Lung microvascular endothelial cell (primary cell): ENCODE measurements at places on chromosomes 2 and 18. TPM values are rescaled to one million over a fixed set of nuclear protein-coding genes. Genes with fewer than 3 reads are reported as not detected.

WNT10A gene
- not detected in 2 replicates for total RNA-seq

ELOA2 gene
- not detected in 2 replicates for total RNA-seq

CHAC2 gene
- total RNA-seq = 5.0 and 8.9 TPM in 2 replicates

SAG gene
- total RNA-seq = not detected in 2 replicates

SP110 gene
- total RNA-seq = 2.2 and 3.9 TPM in 2 replicates

STPG4 gene
- 0.20 TPM in 1 of 2 replicates, not detected in the other for total RNA-seq

WNT6 gene
- not detected in 2 replicates for total RNA-seq

GLI2 gene
- total RNA-seq = under 0.01 TPM in 1 of 2 replicates, not detected in the other

ZNF804A gene
- under 0.01 TPM in 1 of 2 replicates, not detected in the other for total RNA-seq

RSAD2 gene
- total RNA-seq = 0.20 and 0.22 TPM in 2 replicates

SNRNP200 gene
- total RNA-seq = 40.5 and 42.1 TPM in 2 replicates

ERICH2 gene
- total RNA-seq = not detected in 2 replicates

SLC19A3 gene
- total RNA-seq = not detected in 2 replicates

DNA sequence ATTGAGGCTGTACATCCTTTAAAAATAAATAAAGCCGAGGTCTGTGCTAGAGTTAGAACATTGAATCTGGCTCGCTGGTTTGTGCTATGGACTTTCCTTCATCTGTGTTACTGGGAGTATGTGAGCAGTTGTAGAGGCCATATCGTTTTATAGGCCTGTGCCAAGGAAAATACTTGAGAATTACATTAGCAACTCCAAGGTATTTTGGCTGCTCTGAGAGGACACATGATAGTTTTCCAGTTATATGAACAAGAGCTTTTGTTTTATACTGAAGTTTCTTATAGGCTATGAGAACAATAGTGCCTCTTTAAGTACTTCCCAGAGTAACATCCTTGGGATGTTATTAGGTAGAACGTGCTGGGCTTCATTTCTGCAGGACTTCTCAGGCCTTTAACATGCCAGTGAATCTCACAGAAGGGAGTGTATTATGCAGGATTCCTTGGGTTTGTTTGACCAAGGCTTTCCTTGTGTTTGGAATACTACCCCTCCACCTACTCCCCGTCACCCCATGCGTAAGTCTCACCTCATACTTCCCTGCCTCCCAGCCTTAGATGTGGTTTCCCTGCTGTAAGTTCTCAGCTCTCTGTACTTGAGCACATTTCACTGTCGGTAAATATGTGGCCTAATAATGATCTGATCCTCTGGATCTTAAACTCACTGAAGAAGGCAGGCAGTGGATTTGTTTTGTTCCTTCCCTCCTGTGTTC is 21.0 kb downstream of the TCF7L1 start:
- DNase-seq = no peak

GRCh38 chr2:159128191-159128590 is 158.3 kb downstream of the WDSUB1 start:
- no peak for DNase-seq

- DNase-seq = peak; percentile 66
These were observed 168.2 kb downstream of the FAM210A start for GRCh38 chr18:13558124-13558523.

GRCh38 chr2:162092008-162092390 is 18.0 kb upstream of the DPP4 start:
- DNase-seq = peak; percentile 41

- DNase-seq = no peak
These were observed 84.3 kb downstream of the FEZ2 start for GRCh38 chr2:36513661-36514060.

DNA sequence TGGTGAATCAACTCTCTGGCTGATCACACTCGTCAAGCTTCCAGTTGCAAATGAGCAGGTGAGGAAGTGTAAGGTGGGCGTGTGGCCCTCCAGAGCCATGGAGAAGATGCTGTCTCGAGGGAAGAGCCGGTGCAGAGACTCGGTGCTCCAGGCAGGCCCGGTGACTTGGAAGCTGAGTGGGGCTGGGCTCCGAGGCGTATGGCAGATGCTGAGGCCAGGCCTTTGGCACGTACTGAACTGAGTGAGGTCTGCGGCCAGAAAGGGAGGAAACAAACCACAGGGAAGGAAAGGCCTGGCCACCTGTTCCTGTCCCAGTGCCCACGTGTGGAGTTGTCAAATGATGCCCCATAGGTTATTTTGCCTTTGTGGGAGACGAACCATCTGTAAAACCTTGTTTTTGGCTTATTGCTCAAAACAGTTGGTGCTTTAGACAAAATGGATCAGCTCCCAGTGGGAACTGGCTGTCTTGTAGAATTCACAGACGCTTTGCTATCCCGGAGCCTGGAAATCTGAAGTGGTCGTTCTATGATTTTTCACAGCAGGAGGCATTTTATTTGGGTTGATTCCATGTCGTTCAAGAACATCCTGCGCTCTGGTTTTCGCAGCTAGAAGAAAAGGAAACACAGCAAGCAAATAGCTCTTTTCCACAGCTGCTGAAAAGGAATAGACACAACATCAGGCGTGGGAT is 117.5 kb upstream of the TMEM18 start:
- no peak for DNase-seq

- no peak for DNase-seq
These were observed 222.9 kb downstream of the MYT1L start for GRCh38 chr2:2108189-2108588.

DNA sequence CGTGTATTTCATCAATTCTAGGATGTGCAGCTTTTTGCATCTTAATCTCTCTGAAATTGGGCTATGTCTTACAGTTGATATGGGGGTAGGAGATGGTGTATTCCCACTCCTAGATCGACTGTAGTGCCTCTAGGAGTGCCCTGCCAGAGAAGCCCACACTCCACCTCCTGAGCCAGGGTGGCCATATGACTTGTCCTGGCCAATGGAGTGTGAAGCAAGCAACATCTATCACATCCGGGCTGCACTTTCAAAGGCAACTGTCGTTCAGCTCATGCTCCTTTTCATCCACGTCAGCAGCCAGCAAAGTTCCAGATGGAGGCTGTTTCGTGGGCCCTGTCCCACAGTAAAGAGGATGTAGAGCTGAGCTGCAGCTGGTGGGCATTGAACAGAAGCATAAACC is 149.4 kb upstream of the SLC1A4 start:
- DNase-seq = no peak

DNA sequence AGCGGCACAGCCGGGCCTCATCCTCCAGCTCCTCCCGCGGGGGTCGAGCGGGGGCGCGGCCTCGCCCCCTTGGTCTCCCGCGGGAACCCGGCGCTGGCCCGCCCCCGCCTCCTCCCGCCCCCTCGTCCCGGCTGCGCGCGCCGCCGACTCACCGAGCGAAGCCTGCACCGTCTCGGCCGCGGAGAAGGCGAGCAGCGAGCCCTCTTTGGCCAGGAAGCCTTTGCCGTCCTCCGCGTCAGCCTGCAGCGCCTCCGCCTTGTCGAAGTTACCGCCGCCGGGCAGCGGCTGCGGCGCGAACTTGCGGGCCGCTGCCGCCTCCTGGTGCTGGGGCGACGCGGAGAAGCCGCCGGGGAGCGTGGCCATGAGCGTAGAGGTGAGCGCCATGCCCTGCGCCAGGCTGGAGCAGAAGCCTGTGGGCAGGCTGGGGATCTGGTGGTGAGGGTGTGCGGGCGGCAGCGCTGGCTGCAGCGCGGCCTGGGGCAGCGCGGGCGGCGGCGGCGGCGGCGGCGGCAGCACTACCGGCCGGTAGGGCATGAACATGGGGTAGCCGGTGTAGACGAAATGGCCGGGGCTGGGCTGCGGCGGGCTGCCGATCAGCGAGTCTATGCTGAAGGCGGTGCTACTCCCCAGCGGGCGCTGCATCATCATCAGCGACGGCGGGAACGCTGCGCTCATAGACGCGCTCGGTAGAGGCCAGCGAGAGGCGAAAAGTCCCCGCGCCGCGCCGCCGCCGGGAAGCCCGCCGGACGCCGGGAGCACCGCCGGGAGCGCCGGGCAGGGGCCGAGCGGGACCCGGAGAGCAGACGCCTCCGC is 683 bp downstream of the GBX2 start:
- peak; percentile 72 for DNase-seq

DNA sequence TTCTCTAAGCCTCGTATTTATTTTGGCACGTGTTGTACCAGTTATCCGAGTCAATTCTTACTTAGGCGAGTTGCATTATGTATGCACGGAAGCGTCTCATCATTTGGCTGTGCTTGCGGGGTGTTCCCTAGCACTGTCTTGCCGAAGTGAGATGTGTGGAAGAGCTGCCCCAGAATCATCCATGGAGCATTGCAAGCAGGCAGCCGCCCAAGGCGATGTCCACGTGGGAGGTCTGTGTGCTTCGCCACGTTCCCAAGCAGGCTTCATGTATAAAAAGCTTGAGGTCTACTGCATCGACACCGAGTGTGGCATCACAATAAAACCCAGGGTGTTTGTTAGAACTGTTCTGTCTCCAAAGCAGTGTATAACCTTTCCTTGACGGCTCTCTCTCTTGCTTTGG is 849.9 kb downstream of the DCDC2C start:
- DNase-seq = no peak

DNA sequence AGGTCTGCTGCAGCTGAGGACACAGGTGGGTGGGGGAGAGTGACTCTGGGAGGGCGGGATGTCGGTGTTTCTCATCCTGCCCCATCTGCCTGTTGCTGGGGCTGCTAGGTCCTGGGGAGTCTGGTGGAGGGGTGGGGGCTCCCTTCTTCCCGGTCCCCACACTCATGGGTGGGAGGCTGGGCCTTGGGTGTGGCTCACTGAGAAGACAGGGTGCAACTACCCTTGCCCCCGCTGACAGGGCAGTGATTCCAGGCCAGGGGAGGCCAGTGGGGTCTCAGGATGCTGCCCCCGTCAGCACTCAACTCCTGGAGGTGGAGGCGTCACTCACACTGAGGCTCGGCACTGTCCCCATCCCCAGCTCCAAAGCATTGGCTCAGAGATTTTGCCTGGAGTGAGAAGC is 7.7 kb upstream of the NFATC1 start:
- no peak for DNase-seq

DNA sequence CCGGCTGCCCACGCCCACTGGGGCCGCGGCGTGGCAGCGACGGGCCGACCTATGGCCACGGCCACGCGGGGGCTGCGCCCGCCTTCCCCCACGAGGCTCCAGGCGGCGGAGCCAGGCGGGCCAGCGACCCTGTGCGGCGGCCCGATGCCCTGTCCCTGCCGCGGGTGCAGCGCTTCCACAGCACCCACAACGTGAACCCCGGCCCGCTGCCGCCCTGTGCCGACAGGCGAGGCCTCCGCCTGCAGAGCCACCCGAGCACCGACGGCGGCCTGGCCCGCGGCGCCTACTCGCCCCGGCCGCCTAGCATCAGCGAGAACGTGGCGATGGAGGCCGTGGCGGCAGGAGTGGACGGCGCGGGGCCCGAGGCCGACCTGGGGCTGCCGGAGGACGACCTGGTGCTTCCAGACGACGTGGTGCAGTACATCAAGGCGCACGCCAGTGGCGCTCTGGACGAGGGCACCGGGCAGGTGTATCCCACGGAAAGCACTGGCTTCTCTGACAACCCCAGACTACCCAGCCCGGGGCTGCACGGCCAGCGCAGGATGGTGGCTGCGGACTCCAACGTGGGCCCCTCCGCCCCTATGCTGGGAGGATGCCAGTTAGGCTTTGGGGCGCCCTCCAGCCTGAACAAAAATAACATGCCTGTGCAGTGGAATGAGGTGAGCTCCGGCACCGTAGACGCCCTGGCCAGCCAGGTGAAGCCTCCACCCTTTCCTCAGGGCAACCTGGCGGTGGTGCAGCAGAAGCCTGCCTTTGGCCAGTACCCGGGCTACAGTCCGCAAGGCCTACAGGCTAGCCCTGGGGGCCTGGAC is 253.2 kb downstream of the GLI2 start:
- DNase-seq = no peak

DNA sequence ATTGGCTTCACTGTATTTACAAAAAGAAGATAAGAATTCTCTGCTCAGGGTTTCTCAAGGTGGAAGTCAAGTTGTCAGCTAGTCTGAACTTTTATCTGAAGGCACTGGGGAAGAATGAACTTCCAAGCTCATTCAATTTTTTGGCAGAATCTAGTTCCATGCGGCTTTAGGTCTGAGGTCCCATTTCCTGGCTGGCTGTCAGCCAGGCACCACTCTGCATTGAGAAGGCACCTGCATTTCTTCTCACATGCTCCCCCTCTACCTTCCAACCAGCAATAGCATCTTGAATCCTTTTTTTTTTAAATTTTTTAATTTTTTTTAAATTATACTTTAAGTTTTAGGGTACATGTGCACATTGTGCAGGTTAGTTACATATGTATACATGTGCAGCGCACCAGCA is 46.2 kb upstream of the RPE start:
- peak; percentile 23 for DNase-seq

GRCh38 chr2:14587119-14587518 is 45.4 kb upstream of the LRATD1 start:
- DNase-seq = no peak

- no peak for DNase-seq
These were observed at the start of gene MYO3B for GRCh38 chr2:170177950-170178781. Gene MYO3B (plus strand): TSS chr2:170178147. CDS start chr2:170178288, 141 bp downstream.

GRCh38 chr2:173157676-173158293 is 82.1 kb downstream of the MAP3K20 start:
- no peak for DNase-seq

GRCh38 chr2:196792865-196793264 is 6.6 kb downstream of the GTF3C3 start:
- no peak for DNase-seq

- peak; percentile 4 for DNase-seq
These were observed 294.3 kb upstream of the KCNH7 start for GRCh38 chr2:163132850-163133249.

DNA sequence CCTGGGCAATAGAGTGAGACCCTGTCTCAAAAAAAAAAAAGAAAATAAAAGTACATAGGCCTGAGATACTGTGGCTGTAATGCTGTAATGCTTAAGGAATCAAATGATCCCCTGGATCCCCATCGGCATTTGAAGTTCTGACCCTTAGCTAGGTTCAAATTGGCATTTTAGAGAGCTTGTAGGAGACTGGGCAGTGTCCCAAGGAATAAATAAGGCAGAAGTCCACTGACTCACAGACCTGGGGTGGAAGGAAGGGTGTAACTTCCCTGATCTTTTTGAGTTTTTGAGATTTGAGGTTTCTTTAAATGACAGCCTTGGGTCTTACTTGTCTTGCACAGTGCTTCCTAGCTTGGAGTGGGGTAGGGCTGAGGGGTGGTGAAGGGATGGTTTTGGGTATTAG is 553.7 kb downstream of the SLC4A3 start:
- no peak for DNase-seq

- DNase-seq = peak; percentile 86
These were observed 97.2 kb upstream of the OTOS start for GRCh38 chr2:240237609-240238174.

DNA sequence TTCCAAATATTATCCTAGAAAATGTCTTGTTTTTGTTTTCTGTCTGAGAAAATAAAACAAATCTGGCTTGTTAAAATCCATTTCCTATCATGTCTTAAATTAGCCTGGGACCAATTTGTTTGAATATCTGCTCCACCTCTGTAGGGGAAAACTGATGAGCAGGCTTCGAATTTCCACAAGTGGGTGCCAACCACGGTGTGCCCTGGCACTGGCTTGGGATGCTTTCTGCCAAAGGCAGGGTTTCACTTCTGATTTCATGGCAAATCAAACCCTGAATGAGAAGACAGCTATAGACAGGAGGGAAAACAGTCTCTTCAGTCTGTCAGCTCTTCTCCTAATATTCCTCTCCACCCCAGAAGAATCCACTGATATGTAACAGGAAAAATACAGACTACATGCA is 33.7 kb upstream of the STAT4 start:
- no peak for DNase-seq
